Activated CD4-positive, CD25-positive, alpha-beta regulatory T cell (primary cell): ENCODE measurements at places on chromosomes 2 and 18.

GRCh38 chr2:226905718-226906117, 69.9 kb downstream of the RHBDD1 start:
- no peak for DNase-seq

- no peak for DNase-seq
Measured at GRCh38 chr2:38551171-38551570, 51.6 kb downstream of the HNRNPLL start.

DNA sequence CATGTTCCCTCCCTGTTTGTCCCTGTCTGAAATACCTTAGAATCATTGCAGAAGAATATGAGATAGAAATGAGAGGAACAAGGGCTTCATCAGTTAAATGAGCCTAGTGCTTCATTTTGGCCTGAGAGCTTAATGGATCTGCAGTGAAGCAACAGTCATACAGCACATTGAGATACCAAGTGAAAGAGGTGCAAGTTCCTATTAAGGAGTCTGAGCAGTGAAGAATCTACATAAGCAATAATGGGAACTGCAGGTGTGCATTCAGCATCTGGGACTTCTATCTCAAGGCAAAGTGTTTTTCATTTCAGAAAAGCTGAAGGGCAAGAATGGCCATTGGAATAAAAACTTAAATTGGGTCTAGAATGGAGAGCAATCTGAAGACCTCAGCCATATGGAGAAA, 323.2 kb upstream of the SLC39A10 start:
- DNase-seq: no peak

- no peak for DNase-seq
Measured at GRCh38 chr18:48263192-48263853, 145.9 kb downstream of the ZBTB7C start.

DNA sequence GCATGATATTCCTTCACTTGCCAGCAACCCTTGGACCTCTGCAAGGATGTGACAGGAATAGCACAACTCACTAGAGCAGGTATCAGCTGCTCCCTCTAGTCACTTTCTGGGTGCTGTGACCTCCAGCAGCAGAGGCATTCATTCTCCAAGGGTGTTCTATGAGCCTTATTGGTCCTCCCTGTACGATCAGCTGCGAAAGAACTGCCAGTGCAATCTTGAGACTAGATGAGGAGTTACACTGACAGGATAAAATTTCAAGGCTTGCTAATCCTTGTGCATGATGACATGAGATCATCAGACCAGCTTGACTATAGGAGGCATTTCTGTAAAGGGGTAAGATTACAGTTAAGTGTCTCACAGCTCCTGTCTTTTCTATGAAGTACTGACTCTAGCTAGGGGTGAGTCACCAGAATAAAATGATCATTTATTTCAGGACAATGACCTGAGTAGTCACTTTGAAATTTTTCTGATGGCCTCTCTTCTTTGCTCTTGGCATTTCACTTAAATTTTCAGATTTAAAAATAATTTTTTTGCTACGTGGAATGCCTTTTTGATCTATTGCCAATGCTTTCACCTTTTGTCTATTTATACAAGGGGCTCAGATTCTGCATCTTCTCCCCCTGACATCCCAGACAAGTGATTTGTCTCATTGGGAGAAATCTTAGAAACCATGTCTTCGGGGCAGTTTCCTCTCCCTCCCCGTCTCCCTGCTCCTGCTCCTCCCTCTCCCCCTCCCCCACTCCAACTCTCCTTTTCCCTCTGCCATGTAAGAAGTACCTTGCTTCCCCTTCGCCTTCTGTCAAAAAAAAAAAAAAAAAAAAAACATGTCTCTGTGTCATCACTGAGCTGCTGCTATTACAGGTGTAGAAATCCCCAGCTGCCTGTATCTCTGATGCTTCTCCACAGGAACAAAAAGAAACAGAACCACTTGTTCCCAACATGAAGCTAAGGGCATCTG, 49.2 kb upstream of the FRZB start:
- no peak for DNase-seq

DNA sequence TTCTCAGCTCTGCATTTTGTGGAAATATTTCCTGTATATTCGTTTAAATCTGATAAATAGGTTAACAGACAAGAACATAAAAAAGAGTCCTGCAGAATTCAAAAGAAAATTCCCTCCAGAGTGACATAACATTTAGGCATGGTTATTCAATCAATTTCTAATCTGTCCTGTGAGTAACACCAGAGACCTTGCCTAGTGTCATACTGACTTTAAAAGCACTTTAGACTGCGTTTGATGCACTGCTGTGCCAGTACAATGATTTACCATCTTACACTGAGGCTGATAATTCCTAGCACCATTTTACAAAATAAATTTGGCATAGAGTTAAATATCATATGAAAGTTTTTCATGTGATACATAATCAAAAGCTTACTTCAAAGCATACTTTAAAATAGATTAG, 35.5 kb upstream of the CALCRL start:
- DNase-seq: no peak

- DNase-seq: no peak
Measured at GRCh38 chr2:6828299-6828584, 37.5 kb downstream of the CMPK2 start.

DNA sequence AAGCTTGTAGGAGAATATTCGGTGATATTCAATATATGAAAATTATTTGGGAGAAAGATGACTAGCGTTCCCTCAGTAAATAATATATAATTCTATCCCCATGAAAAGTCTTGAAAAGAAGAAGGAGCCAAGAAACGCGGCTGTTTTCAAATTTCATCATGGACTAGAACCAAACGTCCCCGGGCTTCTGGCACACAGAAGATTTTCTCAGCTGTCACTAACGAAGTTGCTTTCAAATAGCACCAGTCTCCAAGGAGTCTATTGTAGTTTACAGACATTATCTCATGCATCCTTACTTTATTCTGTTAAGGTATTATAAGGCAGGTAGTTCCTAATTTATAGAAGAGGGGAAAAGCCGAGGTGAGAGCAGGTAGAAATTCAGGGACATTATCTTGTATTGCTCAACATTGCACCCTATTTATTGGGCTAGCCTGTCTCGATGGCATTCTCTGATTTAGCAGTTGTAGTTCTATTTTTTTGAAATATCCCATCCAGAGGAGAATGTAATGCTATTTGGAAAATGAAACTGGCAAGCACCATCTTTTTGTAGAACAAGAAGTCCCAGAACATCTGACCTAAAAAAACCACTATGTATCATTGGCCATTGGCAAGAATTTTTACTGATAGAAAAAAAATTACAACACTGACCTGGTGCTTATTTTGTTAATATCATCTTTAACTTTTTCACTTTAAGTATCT, 198.1 kb upstream of the RASGRP3 start:
- DNase-seq: no peak

DNA sequence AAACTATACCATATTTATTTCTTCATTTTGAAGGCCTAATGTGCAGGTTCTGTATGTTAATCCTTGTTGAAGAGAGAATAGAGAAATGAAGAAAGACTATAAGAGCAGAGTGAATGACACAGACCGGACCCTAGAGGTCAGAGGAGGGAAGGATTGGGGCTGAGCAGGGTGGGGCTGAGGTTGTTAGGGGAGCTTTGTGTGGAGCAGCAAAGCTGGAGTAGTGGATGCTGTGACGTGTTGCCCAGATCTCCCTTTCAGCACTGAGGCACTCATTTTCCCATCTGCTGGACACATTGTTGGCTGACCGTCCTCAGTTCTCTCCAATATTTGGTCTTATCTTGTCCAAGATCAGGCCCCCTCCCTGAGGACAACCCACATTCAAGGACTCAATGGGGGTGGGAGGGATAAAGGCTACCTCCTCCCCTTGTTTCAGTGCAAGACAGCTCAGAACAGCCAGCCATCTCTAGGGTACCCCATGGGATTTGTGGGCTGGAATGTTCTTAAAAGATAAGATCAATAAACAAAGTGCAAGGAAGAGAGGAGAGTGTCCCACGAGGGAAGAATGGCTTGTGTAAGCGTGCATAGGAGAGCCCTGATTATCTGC, 143.6 kb downstream of the TDRD15 start:
- no peak for DNase-seq

- DNase-seq: no peak
Measured at GRCh38 chr18:31204166-31204565, 41.5 kb upstream of the DSC1 start.

DNA sequence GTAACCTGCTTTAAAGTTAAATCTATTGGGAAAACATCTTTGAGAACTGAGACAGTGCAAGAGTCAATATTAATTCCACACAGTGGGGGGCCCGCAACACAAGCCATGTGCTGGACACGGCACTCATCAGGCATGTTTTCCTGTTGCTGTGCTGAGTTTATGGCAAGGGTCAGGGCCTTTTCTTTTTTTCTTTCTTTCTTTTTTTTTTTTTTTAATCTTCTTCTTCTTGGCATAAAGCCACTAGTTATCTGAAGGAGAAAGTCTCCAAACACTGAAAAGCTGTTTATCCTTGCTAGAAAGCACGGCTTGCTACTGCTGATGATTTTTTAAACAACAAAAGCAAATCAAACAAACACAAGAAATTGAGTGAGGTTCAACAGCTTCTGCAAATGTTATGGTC, 252.1 kb downstream of the ZNF521 start:
- no peak for DNase-seq

- DNase-seq: no peak
Measured at GRCh38 chr2:213524164-213524563, 239.9 kb downstream of the SPAG16 start.

DNA sequence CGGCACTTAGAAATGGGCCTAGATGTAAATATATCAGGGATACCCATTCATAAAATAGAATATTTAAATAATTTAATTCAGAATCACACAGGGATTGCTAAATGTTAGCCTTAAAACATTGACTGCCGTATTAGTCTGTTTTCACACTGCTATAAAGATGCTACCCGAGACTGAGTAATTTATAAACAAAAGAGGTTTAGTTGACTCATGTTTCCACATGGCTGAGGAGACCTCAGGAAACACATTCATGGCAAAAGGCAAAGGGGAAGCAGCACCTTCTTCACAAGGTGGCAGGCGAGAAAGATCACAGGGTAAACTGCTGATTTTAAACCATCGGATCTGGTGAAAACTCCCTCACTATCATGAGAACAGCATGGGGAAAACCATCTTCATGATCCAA, 223.6 kb upstream of the GULP1 start:
- DNase-seq: no peak

GRCh38 chr2:149595056-149595963, 7.7 kb upstream of the MMADHC start:
- DNase-seq: no peak

GRCh38 chr2:162746310-162746709, 92.3 kb downstream of the KCNH7 start:
- DNase-seq: no peak

DNA sequence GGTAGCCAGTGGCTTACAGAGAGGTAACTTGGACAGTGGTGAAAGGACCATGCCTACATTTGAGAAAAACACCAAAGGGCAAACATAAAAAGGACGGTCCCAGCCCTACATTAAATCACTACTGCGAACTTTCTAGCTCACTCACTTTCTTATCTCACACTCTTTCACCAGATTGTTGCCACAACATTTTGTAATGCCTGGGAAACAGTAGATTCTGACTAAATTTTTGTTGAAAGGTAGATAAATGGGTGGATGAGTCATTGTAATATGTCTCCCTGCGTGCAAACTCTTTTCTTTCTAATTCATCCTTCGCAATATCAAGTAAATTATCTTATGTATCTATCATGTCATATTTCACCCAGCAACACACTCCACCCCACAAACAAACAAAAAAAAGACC, 192.2 kb downstream of the IRS1 start:
- DNase-seq: no peak

GRCh38 chr18:9764011-9764481, 55.9 kb downstream of the RAB31 start:
- no peak for DNase-seq

GRCh38 chr2:21779786-21780185, 656.0 kb downstream of the TDRD15 start:
- DNase-seq: no peak

GRCh38 chr2:44778221-44778654, 163.3 kb upstream of the SIX3 start:
- no peak for DNase-seq

DNA sequence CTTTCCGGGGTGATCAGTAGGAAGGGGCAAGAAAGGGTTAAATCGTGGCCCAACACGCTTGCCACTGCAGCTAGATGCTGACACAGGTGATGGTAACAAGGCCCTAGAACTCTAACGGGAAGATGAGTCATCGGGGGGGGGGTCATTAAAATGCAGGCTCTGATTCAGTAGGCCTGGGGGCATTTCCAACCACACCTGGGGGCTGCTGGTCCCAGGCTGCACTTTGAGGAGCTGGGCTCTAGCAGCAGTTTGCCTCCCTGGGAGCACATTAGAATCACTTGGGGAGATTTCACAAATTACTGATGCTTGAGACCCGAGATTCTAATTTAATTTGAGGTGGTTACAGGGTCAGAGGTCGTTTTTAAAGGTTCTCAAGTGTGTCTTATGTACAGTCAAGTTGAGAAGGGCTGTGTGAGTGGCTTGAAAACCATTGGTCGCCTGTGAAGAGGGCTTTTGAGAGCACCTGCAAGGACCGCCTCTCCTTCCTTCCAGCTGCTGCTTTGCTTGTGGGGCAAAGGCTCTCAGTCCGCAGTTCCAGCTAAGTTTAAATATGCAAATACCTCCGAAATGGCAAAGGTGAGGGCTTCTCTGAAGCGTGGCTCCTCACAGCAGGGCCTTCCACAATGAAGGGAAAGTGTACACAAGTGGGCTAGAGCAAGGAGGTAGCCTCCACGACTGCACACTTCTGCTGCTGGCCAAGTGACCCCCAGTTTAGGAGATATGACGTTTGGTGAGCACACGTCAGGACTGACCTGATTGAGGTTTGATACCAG, 128.0 kb upstream of the MSH6 start:
- no peak for DNase-seq

- DNase-seq: no peak
Measured at GRCh38 chr2:45533771-45534170, 77.3 kb downstream of the SRBD1 start.

DNA sequence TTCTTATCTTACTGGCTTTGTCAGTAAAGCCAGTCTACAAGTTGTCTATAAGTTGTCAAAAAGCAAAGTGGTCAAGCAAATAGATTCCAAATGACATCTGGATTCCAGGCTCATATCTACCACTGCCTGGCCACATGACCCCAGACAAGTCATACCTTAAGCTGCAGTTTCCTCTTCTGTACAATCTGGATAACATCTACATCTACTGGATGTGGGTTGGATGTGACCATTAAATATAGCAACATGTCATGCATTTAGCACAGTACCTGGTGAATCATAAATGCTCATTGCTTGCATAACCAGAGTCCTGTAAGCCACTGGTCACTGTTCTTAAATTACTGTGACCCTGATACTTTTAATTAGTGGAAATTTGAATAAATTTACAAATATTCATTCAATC, 16.8 kb downstream of the COBLL1 start:
- DNase-seq: no peak

DNA sequence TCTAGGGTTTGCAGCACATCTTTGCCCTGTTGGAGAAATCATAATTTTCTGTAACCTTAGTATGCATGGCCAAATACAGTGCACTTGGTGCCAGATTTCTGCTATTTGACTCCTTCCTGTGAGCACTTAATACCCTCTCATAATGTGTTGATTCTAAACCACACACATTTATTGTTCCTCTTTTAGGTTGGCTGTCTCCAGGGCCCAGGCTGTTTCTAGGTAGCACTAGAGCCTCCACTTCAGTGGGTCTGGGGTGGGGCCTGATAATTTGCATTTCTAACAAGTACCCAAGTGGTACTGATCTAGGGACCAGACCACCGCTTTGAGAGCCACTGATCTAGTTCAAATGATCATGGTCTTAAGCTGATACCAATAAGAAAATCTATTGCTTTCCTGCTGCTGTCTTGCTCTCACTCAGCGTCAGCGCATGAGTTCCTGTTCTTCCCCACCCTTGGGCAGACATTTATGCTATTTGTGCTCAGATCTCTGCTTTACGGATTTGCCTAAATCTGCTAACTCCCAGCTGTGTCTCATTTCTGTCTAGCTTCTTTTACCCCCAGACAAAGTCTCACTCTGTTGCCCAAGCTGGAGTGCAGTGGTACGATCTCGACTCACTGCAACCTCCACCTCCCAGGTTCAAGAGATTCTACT, 7.4 kb downstream of the PTRHD1 start:
- no peak for DNase-seq
